ENCODE measurements at places on chromosomes 12 and 14.

GRCh38 chr12:7150356-7150755, 20.2 kb downstream of the CLSTN3 start:
- DNase-seq, result no peak

- no peak for DNase-seq
Measured at GRCh38 chr14:86193756-86194155, 663.8 kb downstream of the FLRT2 start.

DNA sequence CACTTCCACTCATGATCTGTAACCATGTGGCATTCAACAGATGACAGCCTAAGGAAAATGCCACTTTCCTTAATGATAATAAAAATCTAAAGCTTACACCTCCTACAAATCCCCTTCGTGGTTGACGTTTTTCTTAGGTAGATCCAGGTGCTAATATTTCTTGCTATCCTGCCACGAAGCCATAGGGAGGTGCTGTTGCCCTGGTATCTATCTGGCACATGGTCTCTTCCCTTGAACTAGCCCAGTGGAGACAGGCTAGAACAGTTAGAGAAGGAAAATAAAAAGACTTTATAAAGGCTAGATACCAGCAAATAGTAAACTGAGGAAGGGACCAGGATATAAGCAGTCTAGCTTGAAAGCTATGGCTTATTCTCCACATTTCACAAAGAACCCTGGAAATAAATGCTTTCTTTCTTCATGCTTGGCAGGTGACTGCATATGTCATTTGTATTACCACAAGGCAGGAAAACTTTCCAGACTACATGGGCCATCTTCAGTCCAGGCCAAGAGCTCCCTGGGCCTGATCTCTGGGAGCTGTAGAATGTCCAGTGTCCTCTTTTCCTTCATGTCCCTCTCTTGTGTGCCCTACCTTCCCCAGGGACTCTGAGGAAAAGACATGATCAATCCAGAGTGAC, 15.3 kb downstream of the SPIC start:
- DNase-seq, result no peak

DNA sequence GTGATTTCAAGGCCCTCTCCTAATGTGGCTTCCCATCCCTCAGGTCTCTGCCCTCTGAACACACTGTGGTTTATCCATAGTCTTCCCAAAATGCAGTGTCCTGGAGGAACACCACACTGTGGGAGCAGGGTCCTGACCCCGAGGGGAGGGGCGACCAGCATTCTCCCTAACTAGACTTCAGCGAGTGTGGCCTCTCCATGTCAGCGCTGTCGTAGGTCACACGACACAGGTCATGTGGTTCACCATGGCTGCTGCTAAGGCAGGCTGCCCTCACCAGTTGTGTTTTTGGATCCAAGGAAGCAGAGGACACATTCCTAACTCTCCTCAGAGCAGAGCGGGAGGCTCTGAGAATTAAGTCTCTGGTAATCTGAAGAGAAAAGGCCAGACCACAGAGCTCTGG, 50.5 kb downstream of the SSH1 start:
- no peak for DNase-seq

DNA sequence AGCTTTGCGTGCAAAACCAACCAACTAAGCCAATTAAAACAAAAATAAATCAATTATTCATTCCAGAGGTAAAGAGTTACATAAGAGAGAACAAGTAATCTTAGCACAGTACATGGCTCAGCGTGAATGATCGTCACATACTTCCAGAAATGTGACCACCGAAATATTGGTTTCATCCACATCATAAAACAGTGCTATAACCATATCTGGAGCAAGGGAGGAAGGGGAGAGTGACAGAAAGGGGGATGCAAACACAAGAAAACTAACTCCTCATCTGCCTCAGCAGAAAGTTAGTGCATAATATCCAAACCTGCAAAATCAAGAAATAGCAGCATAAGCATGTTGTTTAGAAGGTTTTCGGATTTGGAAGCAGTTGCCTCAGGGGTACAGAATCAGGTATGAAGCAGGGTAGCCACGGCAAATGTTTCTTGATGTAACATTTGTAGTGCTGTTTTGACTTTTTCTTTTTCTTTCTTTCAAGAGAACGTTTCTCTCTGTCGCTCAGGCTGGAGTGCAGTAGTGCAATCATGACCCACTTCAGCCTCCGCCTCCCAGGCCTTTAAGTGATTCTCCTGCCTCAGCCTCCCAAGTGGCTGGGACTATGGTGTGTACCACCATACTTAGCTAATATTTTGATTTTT, 93.9 kb upstream of the EGLN3 start:
- DNase-seq, result no peak

DNA sequence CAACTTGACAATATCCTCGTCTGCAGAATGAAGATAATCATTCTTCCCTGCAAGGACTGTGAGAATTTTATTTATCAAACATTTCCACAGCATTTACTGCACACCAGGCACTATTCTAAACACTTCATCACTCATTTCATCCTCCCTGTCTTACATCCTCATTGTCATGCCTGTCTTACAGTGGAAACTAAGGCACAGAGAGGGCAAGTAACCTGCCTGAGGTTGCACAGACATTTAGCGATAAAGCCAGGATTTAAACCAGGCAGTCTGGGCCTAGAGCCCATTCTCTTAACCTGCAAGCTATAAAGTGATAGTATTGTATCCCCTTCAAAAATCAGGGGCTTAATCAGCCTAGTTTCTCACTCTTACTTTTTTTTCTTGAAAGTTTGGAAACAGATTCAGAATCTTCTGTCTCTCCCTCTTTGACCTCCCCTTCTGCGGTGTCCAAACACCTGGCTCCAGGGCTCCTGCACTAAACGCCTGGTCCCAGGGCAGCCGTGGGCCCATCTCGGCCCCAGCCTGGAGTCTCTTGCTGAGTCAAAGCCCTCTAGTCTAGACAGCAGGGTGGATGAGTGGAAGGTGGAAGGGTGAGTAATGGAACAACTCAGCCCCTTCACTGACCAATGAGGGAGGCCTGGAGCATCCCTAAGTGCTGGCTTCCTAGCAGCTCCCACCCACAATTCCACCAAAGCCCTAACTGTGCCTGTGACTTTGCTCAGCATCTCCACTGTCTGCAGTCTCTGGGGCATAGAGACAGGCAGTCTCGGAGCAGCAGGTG, 12.5 kb downstream of the ISM2 start:
- DNase-seq, result no peak

- no peak for DNase-seq
Measured at GRCh38 chr12:128170181-128170580, 96.8 kb upstream of the TMEM132C start.

DNA sequence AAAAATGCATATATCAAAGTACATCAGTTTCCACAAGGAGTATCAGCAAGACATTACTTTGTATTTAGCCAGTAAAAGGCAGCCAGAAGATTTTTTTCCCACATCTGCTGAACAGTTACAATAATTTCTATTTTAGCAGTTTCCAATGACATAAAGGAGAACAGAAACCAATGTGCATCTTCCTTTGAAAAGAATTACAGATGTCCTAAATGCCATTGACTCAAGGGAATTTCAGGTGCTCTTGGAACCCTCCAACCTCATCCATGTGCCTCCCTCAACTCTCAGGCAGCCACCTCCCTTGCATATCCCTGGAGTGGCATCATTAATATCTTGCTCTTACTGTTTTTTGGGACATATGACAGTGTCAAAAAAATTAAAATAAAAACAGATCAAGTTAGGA, 62.2 kb upstream of the ST8SIA1 start:
- DNase-seq, result no peak

GRCh38 chr14:22526744-22527143, 62.3 kb downstream of the DAD1 start:
- no peak for DNase-seq

GRCh38 chr12:124738636-124739467, 124.8 kb downstream of the SCARB1 start:
- no peak for DNase-seq

DNA sequence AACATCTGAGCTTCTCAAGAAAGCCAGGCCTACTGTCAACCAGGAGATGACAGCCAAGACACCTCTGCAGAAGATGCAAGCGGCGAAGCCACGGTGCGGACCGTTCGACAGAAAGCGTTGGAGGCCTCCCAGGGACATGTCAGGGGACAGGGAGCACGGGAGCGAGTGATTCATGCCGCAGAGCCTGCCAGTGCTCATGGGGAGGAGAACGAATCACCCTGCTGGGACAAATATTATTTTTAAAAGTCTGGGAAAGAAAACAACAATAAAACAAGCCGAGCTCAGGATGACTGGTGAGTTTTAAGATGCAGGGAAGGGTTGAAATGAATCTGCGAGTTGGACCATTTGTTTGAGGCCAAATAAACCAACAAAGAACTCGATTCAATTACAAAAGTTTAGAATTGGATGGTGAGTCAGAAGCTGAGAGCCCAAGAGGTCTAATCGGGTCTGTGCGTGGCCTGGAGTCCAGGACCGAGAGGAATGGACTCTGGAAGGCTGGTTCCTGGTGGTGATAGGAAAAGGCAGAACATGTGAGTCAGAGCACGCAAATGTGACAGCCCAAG, 91.0 kb downstream of the RBM19 start:
- DNase-seq, result no peak

- no peak for DNase-seq
Measured at GRCh38 chr14:92964124-92965109, 41.5 kb downstream of the CHGA start.

DNA sequence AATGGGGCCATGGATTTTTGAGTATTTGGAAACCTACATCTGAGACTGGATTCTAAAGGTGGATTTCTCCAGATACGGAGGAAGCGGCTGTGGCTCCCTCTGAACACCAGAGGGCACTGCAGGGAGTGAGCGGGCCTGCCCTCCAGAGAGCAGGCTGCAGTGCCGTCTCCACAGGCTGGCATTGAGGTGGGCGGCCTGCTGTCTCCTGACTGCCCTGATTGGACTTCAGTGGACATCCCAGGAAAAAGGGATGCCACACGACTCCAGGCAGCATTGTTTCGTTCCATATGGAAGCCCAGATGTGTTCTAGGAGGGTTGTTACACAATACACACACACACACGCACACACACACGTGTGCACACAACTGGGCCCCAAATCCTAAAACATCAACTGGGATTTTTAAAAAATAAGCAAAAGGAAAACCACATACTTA, 20.9 kb upstream of the ANO2 start:
- peak; percentile 9 for DNase-seq

DNA sequence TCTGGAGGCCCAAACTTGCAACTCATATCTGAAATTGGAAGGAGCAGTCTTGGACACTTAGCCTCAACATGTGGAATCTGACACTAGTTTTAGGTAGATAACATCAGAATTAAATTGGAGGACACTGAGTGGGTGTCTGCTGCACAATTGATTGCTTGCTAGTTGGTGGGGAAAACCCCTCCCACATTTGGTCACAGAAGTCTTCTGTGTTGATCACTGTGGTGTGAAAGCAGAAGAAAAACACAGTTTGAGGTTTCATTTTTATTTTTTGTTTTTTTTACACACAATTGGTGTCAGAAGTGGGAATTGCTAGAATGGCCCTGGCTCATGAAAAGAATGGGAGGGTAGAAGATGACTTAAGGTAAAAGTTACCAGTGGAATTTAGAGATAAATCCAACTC, 78.0 kb upstream of the CD163 start:
- no peak for DNase-seq

DNA sequence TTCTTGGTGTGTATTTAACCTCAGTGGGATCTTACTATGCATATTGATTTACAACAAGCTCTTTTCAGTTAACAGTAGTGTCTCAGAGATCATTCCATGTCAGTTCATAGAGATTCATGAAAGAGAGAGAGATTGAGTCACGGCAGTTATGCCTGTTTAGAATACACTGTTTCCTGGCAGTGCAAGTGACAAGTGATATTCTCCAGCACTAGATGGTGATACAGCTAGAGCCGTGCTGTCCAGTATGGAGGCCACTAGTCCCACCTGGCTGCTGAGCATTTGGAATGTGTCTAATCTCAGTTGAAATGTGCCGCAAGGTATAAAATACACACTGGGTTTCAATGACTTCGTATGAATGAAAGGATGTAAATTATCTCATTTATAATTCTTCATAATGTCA, 184.4 kb downstream of the SUDS3 start:
- DNase-seq, result no peak

GRCh38 chr12:41881891-41882805, 262.5 kb downstream of the GXYLT1 start:
- DNase-seq, result no peak

DNA sequence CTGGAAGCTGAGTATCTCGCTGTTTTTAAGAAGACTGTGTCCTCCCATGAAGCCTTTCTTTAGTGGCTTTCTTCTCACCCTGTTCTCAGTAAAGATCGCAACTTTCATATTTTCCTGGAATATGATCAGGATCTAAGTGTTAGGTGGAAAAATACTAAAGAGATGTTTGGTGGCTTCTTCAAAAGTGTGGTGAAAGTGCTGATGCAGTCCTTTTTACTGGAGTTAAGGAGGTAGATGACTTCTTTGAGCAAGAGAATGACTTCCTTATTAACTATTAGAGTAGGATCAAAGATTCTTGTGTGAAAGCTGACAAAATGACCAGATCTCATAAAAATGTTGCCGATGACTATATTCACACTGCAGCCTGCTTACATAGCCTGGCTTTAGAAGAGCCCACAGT, 141.6 kb downstream of the SLC5A8 start:
- no peak for DNase-seq

GRCh38 chr12:88182416-88182815, 40.3 kb downstream of the TMTC3 start:
- no peak for DNase-seq

DNA sequence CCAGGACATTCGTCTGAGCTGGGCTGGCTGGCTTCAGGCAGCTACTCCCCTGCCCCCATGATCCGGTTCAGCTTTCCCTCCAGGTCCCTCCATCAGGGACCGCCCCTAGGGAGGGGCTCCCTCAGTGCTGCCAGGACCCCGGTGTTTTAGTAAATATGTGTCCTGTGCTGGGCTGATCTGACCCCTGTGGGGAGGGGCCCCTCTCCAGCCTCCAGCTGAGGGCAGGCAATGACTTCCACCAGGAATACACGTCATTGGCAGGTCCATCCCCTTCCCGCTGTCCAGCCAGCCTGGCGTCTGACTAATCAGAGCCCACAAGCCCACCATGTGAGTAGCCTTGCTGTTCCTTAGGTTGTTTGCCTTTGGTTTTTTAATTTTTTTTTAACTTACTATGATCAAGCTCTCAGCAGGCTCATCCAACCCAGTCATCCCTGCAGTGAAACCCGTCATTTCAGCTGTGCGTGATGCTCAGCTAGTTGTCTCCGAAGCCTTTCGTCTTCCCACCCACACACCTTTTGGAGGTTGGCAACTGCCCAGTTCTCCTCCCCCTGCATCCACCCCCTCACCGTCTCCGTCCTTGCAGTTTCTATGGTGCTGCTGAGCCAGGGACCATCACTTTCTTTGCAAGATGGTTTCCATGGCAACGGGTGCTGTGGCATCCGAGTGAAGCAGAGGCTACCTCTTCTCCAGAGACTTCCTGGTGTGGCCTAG, 16.0 kb upstream of the SERPINA4 start:
- no peak for DNase-seq

- DNase-seq, result peak; percentile 80
Measured at GRCh38 chr12:51217968-51218606, at the start of gene POU6F1. Gene POU6F1, minus strand, starts transcription at chr12:51218062. Its CDS starts 11,226 bp downstream, at chr12:51206836.

GRCh38 chr12:3633396-3633795, 119.5 kb downstream of the CRACR2A start:
- no peak for DNase-seq

DNA sequence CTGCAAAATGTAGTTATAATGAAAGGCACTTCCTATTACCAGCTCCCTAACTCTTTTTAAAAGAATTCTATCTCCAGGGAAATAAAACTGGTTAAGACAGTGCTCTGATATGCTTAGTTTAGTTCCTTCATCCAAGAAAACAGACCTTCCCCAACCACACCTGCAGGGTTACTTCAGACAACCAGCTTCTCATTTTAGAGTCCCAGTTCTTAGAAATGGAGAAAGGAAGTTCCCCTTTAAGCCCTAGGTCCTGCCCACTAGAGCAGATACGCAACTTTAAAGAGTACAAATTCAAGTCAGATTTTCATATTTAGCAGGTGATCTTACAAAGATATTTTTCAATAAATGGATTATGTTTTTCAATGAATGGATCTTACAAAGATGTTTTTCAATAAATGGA, 4.4 kb upstream of the WSB2 start:
- DNase-seq, result no peak

Measured in CD4-positive, alpha-beta memory T cell (primary cell).